ENCODE measurements at places on chromosomes 6 and 20.

GRCh38 chr20:17612287-17612991 is 42.6 kb downstream of the DSTN start:
- no peak for DNase-seq

GRCh38 chr6:142356884-142357225 is 55.0 kb downstream of the ADGRG6 start:
- no peak for DNase-seq

DNA sequence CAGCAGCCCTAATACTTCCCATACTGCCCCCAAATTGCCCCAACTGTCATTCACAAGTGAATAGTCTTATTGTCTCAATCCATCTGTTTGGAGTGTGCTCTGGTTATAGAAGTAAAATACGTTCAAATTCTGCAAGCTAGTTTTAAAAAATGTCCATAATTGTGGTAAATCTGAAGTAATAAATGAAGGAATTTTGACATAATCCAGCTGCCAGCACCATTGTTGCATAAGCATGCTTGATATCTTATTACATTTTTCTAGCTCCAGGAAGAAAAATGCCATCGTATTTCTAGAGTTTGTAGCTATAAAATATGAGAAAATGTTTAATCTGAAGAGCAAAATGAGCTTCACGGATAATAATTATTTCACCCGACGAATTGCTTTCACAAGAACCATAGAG is 664.7 kb downstream of the RFPL4B start:
- DNase-seq = no peak

GRCh38 chr20:363319-364078 is 16.6 kb downstream of the NRSN2 start:
- no peak for DNase-seq

DNA sequence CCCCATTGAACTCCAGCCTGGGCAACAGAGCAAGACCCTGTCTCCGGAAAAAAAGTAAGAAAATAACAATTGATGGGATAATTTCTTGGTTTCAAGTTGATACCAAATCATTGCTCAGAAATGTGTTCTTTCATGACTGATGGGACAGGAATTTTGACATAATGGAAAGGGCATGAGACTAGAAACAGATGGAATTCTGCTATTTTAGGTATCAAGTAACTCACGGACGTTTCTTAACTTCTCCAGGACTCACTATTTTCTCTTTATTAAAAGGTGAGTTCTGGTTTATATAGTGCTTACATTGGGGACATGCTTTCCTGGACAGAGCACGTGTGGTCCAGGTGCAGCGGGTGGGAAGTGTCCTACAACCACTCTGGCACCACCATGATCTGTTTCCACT is 6.0 kb upstream of the DSP start:
- no peak for DNase-seq

DNA sequence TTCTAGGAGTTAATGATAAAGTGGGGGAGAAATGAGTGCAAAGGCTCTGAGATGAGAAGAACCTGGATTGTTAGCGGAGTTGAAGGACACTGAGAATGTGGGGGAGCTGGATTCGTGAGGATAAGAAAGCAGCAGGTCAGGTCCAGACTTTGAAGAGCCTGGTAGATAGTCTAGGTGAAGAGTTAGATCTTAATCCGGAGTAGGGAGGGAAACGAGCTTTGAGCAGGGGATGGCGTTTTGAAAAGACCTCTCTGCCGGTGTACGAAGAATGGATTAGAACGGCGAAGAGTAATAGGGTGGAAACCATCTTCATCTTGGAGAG is 487 bp upstream of the PHF20 start:
- no peak for DNase-seq

DNA sequence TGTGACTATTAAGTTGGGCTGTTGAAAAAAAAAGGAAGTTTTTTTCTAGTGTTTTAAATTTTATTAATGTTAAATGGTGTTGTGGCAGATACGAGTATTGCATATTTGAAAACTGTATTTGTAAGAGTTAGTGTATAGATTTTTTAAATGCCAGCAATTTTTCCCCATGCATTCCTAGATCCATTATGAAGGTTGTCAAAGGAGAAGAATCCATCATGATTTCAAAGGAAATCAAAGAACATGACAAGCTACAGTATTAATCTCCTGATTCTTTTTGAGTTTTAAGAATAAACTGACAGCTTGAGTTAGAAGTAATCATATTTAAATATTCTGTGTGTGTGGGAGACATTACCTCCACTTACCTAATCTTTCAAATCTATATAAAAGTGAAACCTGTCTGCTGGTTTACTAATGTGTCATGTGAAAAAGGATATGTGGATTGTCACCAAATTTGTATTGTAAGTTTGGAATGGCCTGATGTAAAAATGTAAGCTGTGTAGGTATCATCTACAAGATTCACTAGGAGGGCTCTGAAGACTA is 111.0 kb upstream of the HS3ST5 start:
- DNase-seq = no peak

DNA sequence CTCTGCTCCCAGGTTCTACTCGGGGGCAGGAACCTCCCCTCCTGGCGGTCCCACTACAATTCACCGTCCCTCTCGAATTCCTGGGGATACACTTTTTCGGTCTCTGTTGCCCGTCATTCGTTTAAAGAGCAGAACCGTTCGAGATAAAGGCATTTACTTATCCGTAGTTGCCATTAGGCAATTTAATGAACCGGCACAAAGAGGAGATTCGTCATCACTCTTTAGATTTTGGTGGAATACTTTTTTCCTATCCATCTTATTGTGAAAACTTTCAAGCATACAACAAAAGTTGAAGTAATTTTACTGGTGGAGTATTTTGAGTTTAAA is 1.2 kb upstream of the CD24 start:
- DNase-seq = no peak

DNA sequence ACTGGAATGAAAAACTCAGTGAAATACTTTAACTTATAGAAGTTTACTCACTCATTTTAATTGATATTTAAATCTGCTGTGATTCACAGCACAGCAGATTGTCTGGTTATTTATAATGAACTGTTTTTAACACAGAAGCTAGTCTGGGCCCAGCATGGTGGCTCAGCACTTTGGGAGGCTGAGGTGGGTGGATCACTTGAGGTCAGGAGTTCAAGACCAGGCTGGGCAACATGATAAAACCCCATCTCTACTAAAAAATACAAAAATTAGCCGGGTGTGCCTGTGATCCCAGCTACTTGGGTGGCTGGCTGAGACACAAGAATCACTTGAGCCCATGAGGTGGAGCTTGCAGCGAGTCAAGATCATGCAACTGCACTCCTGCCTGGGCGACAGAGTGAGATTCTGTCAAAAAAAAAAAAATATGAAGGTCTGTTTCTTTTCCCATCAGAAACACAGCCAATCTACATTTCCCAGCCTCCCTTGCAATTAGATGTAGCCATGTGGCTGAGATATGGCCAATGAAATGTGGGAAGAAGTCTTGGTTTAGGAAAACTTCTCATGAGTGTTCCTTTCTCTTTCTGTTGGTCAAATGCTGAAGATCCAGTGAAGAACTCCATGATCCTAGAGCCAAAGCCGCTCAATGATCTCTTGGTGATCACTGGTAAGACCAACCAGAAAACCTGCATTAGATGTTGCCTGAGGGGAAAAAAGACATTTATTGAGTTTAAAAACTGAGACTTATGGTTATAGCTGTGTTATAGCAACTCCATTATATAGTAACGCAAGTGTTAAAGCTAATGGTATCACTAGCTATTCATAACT is 31.3 kb upstream of the BTN3A2 start:
- no peak for DNase-seq

DNA sequence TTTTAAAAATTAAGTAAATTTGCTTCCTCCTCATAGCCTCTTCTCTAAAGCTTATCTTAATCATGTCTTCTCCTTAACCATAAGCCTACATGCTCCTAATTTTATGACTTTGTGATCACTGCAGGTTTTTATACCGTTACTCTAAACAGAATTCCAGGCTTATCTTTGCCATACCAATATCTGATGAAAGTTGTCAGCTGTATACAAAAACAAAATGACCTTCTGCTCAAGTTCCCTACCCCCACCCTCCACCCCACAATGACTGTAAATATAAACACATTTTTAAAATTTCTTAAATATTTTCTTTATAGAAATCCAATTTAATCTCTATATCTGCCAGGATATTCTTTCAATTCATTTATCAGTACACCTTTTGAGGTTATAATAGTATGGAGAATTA is 60.5 kb upstream of the SGK1 start:
- DNase-seq = no peak

- no peak for DNase-seq
Observed at GRCh38 chr20:47354464-47354713, 2.1 kb downstream of the ZMYND8 start.

DNA sequence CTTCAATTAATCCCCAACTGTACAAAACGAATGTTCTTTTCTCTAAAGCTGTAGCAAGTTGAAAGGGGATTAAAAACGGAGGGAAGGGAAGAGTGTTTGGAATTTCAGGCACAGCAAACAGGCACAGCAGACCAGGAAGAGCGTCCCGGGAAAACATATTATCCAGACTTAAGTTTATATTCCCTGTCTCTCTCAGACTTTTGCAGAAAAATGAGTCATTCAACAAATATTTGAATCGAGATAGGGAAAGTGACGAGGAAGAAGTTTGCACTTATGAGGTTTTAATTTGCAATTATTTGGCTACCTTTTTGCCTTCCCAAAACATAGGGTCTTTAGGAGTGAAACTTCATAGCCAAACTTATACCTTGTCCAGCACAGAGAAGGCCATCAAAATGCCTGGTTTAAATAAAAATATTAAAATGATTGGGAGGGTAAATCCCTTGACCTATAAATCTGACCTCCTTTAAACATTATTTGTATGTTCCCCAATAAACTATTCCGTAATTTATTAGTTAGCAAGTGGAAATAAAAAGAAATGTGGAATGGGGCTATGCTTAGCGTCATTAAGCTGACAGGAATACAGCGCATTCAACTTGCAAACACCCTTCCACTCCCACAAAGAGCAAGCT is 16.0 kb downstream of the HFE start:
- no peak for DNase-seq

DNA sequence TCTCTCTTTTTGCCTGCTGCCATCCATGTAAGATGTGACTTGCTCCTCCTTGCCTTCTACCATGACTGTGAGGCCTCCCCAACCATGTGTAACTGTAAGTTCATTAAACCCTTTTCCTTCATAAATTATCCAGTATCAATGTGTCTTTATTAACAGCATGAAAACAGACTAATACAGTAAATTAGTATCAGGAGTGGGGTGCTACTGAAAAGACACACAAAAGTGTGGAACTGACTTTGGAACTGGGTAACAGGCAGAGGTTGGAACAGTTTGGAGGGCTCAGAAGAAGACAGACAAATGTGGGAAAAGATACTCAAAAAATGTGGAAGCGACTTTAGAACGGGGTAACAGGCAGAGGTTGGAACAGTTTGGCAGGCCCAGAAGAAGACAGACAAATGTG is 189.4 kb downstream of the HTR1B start:
- DNase-seq = no peak

DNA sequence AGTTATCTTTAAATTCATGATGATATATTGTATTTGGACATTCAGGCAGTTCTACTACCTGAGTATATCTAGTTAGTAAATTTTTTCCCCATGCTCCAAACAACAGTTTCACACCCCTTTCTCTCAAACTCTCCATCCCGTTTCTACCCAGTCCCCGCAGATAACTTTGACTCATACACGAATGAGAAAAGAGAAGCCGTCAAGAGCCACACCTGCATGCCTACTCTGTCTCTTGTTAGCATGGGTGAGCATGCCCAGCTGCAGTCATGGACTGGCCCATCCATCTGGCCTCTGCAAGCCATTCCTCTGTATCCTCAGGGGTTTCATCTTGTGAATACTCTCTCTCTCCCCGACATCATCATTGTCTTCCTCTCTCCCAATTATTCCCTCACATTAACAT is 41.5 kb downstream of the MYB start:
- DNase-seq = no peak
